Tibial nerve (tissue), 4 donors: ENCODE measurements at places on chromosomes 2 and 18.

DNA sequence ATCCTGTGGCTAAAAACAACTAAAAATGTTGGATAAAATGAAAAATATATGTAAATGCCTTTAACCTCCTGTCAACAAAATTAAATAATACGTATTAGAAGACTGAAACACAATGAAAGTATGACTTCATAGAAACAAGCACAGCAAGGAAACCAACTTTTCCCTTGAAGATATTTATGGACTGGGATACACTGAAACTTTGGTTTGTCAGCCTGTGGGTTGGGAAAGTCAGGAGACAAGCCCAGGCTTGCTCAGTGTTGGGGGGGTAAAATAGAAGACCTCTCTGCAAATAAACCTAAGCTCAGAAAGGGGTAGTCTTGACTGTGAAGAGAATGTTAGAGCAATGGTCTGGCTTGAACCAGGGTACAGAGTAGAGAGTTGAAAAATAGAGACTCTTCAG is 454.5 kb downstream of the FBXO15 start:
- no peak for DNase-seq

- no peak for DNase-seq
Observed at GRCh38 chr2:62344472-62344871, 148.6 kb downstream of the B3GNT2 start.

- DNase-seq: peak; percentile 40
Observed at GRCh38 chr2:128260239-128261138, 58.2 kb downstream of the HS6ST1 start.

GRCh38 chr2:58107803-58108710 is 61.5 kb downstream of the VRK2 start:
- no peak for DNase-seq

DNA sequence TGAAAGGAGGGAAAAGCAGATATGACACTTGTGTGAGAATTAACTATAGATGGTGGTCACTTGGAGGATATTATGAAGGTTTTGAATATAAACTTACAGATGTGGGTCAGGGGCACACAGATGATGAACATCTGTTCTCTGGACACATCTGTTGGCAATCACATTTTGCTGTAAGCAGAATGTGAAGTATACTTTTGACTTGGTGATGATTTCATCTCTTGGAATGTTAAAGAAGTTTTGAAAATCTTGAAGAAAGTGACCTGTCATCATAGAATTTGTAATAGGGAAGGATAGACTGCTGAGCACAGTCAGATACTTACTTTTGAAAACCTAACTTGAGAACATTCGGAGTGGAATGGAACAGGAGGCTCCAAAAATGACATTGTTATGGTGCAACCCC is 40.2 kb downstream of the PIKFYVE start:
- no peak for DNase-seq

- DNase-seq: no peak
Observed at GRCh38 chr18:60372596-60372995, at the start of gene MC4R. MC4R (minus strand) TSS chr18:60372775; CDS start chr18:60372349, 426 bp downstream.

GRCh38 chr2:189540551-189540950 is 40.0 kb downstream of the SLC40A1 start:
- no peak for DNase-seq

- DNase-seq: no peak
Observed at GRCh38 chr2:48510329-48510728, 19.6 kb upstream of the STON1 start.

GRCh38 chr18:25066516-25066915 is 285.4 kb downstream of the ZNF521 start:
- DNase-seq: no peak

GRCh38 chr2:201403880-201404279 is 46.7 kb upstream of the FLACC1 start:
- DNase-seq: no peak

- DNase-seq: no peak
Observed at GRCh38 chr2:203240491-203240890, 1.7 kb downstream of the CYP20A1 start.

DNA sequence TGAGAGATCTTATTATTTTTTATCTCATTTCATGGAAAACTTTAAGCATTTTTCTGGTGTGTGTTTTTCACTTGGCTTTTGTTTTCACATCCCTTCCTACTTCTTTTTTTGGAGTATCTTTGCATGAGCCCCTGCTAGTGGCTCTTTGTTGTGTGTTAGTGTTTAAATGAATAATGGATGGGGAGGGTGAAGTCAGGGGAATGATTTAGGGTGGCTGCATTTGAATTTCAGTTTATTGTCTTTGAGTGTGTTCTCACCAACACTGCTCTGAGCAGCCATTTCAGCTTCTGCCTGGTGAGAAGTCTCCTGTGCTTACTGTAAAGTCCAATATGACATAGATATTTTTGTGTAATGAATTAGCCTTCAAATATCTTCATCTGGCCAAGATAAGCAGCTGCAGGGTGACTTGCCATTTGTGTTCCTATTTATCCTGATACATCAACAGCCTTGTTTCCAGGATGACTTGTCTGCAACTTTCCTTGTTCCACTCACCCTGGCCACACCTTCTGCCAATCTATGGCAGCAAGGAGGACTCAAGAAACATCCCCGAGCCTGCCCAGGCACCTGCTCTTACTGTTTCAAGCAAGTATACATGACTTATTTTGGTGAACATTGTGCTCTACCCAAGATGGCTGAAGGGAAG is 182.6 kb downstream of the PDE11A start:
- no peak for DNase-seq

DNA sequence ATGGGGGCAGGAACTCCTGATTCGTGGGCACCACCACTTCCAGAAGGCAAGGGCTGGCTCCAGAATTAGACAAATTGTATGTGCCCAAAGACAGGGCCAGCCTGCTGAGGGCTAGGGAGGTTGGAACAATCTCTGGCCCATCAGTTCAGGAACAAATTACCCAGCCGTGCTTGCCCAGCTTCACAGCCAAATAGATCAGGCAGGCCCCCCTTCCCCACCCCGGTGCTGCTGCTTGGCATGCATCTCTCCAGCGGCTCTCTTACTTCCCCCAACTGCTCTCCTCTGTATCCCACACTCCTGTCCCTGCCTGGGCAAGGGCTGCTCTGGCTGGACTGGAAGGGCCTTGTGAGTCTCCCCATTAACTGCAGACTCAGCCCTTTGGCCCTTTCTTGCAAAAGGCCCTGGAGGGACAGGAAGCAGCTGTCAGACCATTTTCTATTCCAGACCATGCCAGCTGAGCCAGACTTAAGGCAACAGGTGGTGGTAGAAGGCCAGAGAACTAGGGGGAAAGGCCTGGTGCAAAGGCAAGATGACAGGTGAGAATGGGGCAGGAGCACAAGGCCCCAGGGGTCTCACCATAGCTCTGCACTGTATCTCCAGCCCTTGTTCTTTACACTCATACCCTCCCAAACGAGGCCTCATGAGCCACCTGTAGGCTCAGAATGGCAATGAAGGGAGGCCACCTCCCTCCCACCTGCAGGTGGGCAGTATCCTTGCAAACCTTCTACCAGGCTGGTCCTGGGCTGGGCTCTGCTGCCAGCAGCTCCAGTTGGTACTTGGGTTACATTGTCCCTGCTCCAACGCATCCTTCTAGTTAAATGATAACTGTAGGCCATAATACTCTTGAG is 30.7 kb upstream of the ACAA2 start:
- DNase-seq: peak; percentile 3

GRCh38 chr2:109427661-109428091 is 186.1 kb downstream of the SEPTIN10 start:
- DNase-seq: no peak

GRCh38 chr2:172084395-172084644 is 987 bp upstream of the DLX1 start:
- DNase-seq: no peak

- DNase-seq: no peak
Observed at GRCh38 chr2:217231212-217231611, 371.3 kb upstream of the TNP1 start.

- DNase-seq: no peak
Observed at GRCh38 chr2:67137699-67138098, 259.4 kb upstream of the ETAA1 start.

- no peak for DNase-seq
Observed at GRCh38 chr2:120875431-120875830, 139.8 kb downstream of the GLI2 start.

GRCh38 chr18:42745931-42746330 is 369.6 kb downstream of the RIT2 start:
- no peak for DNase-seq

DNA sequence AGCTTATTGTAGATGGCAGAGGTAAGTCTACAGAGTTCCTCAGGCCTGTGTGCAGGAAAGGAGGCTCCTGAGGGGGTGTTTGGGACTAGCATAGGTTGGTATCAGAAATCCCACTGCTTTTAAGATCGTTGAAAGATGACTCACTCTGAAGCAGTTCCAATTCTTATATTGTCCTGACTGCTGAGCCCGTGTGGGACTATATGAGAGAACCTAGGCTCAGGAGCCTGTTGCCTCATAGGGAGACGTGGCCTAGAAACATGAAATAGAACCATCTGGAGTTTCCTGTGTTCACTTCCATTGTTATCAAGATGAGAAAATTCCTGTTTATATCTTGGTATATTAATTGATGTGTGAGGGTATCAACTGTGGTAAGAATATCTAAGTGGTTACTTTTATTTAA is 5.7 kb downstream of the CCT7 start:
- DNase-seq: no peak

DNA sequence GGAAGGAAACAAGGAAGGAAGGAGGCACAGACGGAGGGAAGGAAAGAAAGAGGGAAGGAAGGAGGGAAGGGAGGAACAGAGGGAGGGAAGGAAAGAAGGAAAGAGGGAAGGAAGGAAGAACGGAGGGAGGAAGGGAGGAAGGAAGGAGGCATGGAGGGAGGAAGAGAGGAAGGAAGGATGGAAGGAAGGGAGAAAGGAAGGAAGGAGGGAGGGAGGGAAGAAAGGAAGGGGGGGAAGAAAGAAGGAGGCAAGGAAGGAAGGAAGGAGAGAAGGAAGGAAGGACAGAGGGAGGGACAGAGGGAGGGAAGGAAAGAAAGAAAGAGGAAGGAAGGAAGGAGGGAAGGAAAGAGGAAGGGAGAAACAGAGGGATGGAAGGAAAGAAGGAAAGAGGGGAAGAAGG is 7.6 kb upstream of the ACOXL start:
- no peak for DNase-seq

- DNase-seq: no peak
Observed at GRCh38 chr2:206918263-206918662, 21.1 kb upstream of the CPO start.

DNA sequence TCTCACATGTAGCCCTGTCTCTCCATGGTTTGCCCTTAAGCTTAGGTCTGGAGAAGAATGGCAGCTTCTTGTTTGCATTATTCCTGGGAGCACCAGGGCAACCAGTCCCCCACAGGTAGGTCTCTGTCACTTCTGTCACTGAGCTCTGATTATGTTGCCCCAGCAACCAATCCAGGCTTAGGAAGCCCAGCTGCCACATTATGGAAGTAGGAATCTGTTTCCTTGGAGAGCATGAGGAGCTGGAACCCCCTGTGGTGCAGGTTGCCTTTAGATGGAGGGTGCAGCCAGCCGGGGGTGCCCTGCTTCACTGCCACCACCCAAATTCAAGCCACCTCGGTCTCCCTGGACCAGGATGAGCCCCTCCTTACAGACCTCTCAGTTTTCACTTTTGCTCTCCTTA is 4.8 kb downstream of the RESP18 start:
- DNase-seq: no peak

DNA sequence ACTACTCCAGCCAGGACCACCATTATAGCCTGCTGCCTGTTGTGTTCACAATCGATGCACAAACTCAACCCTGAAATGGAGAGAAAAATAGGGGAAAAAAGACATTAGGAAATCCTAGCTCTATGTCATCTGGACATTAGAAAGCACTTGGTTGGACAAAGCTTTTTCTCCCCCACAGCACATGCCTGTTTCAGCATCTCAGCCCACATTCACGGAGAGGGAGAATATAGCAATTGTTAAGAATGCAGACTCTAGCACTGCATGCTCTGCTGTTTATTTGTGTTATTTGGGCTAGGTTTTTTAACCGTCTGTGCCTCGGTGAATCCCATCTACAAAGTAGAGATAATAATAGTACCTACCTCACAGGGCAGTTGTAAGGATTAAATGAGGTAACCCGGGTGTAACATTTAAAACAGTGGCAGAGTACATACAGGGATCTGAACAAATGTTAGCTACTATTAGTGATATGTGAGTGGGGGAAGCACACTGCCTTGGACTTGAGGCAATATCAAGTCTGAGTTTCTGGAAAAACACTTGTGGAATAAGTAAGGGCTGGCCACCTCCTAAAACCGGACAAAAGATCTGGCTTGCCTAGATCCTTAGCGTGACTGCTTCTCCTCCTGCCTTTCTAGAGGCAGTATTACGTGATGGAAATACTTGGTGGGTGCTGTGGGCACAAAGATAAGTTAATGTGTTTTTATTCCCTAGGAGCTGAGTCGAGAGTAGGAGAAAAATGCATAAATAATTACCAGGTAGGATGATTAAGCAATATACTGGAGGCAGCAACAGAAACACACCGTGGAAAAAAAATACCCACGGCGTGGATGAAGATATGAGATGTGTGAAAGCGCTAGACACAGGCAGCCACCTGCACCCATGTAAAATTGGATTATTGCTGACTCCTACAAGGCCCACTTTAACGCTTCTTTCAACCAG is 1.0 kb upstream of the PPP1CB start:
- DNase-seq: peak; percentile 15

DNA sequence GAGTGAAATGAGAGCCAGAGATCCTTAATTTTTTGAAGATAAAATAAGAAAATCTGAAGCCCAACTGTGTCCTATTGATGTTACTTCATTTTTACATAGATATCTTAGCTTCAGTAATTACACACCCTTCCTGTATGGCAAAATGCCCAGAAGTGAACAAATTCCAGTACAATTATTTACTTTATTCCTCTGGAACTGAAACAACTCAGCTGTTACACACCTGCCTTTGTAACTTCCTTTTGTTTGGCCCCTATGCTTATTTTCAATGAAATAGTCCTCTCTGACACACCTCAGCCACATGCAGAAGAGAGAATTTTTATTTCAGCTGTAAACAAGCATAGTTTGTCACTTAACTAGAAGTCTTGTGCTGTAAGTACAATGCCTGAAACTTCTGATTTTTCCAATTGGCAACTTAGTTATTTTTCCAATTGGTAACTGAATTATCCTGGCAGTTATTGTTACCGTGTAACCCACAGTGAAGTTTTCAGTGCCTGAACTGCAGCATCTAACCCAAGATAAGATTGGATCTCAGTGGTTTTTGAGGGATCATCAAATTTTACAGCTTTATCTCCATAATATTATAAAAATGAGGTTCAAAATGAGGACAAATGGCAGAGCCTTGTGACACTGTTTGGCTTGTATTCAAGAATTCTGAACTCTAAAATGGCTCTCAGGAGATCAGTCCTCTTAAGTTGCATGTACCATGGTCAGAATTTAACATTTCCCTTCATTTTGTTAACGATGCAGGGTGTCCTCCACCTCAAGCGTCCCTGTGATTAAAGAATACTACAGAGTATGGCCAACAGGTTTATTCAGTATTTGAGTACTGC is 82.6 kb downstream of the PKP4 start:
- no peak for DNase-seq
